Renal cortex interstitium (tissue), 15 donors: ENCODE measurements at places on chromosomes 6 and 20.

DNA sequence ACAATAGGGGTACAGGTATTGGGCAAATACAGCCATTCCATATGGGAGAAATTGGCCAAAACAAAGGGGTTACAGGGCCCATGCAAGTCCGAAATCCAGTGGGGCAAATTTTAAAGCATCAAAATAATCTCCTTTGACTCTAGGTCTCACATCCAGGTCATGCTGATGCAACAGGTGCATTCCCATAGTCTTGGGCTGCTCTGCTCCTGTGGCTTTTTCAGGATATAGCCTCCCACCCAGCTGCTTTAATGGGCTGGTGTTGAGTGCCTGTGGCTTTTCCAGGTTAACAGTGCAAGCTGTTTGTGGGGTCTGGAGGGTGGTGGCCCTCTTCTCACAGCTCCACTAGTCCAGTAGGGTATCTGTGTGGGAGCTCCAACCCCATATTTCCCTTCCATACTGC is 607.1 kb downstream of the MEI4 start:
- no peak for DNase-seq

DNA sequence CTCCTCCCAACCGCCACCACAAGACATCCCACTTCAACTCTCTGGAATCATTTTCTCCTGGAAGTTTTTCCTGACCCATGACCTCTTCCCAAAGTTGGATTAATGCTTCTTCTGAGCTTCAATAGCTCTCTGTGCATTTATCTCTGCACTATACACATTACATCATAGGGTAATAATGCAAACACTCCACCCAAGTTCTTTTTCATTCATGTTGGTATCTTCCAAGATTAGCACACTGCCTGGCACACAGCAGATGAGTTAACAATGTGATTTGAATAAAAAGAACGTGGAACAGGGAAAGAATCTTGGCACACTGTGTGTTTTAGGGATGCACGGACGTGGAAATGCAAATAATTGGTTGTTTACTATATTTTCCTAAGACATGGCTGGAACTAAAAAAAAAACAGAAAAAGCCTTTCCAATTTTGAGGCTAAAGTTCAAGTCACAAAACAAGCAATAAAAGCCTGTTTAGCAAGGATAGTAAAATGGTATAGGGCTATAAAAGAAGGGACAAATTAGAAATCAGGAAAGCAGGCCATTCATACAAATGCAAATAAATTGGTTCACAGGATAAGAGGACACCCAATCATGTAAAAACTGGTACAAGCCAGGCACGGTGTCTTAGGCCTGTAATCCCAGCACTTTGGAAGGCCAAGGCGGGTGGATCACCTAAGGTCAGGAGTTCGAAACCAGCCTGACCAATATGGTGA is 1.6 kb upstream of the FAM135A start:
- no peak for DNase-seq

GRCh38 chr6:15274692-15275387 is 29.0 kb downstream of the JARID2 start:
- DNase-seq: no peak

- no peak for DNase-seq
Observed at GRCh38 chr20:18653736-18654447, 66.0 kb downstream of the DTD1 start.

DNA sequence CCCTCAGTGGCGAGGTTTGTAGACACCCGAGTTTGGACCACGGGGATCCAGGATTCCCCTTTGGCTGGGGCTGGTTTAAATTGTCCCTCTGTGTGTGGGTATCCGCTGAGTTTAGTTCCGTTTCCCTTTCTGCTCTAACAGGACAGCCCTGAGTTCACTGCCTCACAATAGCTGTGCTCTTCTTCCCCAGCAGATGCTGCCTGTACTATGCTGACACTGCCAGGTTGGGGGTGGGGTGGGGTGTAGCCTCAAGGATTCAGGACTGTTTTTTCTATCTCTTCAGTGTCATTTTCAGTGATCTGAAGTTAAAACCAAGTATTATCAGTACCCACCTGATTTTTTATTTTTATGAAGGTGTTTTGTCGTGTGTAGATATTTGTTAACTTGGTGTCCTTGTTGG is 655.0 kb downstream of the COL12A1 start:
- no peak for DNase-seq

GRCh38 chr6:143674483-143675381 is 3.0 kb upstream of the PHACTR2 start:
- DNase-seq: no peak

DNA sequence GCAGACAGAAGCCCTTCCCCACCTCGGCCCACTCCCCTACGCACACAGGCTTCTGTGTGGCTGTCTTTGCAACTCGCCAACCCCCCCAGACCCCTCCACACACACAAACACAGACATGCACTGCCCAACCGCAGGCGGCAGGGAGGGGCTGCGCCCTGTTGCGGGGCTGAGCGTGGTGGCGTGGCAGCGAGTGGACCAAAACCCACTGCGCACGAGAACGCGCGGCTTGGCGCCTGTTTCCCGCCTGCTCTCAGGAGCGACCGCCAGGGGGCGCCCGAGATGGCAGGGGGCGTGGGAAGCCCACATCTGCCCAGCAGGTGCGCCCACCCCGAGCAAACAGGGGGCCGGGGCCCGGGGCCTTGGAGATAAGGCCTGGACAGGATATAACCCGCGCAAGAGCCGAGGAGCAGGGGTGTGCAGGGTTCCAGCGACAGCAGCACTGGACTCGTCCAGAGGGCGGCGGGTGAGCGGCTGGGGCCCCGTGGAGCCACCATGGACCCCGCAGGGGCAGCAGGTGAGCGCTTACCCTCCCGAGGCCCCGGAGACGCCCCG is at the start of gene RBPJL:
Gene RBPJL (plus strand): TSS at position 410 of the 552 bp plus-strand sequence. CDS start 83 bp downstream, at position 493.
- no peak for DNase-seq
